NCI-H2171 treated with DMSO at 0.1 percent for 48 hours (cell line): ENCODE measurements at places on chromosomes 2 and 18.

DNA sequence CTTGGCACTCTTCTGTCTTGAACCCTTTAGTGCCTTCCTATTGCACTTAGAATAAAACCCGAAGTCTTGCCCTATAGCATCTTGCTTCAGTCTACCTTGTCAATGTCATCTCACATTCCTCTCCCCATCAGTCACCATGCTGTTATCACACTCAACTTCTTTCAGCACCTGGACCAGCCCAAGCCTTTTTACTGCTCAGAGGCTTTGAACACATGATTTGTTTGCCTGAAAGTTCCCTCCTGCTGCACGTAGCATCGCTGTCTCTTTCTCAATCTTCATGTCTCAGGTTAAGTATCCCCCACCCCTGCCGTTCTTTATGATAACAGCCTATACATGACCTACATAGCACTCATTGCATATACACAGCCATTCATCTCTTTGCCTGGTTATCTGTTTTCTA lies 41.3 kb upstream of the LGALSL start:
- no peak for DNase-seq

- DNase-seq: no peak
These were observed 70.3 kb upstream of the IL1R2 start for GRCh38 chr2:101921319-101921952.

GRCh38 chr2:101474731-101475384 lies at the start of gene RFX8:
TSS of gene RFX8 (minus strand) at chr2:101475112. CDS start at chr2:101466848, 8,264 bp downstream.
- no peak for DNase-seq

- no peak for DNase-seq
These were observed 101.4 kb downstream of the CDH2 start for GRCh38 chr18:28075501-28075900.
